ENCODE measurements at places on chromosomes 1 and 21.

DNA sequence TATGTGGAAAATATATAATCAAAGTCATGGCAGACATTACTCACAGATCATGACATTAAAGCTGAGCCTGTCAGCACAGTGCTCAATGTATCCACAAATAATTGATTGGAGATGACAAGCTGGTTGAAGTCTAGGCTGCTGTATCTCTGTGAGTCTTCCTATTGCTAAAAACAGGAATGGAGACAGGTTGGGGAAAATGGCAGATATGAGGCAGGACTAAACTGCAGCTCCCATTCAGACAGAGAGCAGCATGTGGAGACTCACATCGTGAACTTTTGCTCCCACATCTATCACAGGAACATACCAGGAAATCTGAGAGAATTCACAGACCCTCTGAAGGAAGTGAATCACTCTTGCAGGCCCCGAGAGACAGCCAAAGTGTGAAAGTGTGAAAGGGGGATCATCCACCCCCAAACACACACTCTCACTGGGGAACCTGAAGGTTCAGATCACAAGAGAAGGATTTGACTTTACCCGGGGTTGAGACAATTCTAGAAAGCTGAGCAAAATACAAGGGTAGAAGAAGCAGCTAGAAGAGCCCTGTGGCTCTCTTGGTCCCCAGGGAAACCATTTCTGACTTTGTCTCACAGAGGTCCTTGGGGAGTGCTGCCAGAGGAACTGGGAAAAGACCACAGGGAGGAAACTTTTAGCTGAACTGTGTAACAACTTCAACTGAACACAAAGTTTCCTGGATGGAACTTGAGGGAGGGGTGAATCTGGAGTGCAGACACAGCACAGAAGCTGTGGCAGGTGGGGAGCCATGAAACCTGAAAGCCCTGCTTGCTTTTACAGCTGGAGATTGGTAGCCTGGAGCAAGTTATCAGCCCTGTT is 173.4 kb downstream of the S1PR1 start:
- H3K27me3 ChIP-seq, result no peaks in the 10 kb centered on the region
- H3K4me3 ChIP-seq, result no peak overlapping the region
- H3K4me1 ChIP-seq, result peaks cover 5% of the 10 kb centered on the region
- no peak overlapping the region for H3K27ac ChIP-seq
- H3K36me3 ChIP-seq, result no peaks in the 10 kb centered on the region
- DNase-seq, result no peak

DNA sequence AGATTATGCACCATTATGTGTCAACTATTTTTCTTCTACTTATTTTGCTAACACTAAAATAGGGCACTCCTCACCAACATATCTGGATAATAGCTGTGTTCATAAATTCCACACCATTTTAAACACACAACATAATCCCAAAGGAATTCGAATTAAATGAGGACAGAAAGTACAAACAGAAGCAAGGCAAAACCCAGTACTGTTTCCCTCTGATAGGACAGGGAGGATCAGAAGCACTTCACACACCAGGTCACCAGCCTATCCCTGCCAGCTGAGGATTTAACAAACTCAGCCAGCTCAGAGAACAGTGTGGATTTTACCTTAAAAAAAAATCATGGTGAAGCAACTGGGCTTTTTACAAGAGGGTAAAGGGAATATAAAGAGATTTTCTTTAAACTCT is 20.0 kb downstream of the CRYZ start:
- H3K4me1 ChIP-seq, result peaks cover 2% of the 10 kb centered on the region
- no peak for DNase-seq
- no peak overlapping the region for H3K27ac ChIP-seq
- H3K27me3 ChIP-seq, result no peaks in the 10 kb centered on the region
- no peak overlapping the region for H3K4me3 ChIP-seq

DNA sequence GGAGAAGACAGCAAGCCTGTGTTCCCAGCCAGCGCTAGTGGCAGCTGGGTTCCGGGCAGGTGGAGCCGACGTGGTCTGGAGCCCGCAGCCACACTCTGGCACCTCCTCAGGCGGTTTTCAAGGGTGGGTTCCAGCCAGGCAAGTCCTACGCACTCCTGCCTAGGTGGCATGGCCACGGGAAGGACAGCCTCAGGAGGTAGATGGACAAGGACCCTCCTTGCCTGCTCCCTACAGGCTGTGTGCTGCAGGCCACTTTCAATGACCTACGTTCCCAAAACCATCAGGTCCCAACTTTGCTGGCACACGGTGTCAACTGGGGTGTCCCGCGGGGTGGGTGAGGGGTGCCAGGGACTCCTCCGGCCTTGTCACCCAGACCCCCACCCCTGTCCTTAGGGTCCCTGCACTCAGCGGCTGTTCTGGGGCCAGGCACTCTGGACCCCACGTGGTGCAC is 6.7 kb upstream of the PTGER3 start:
- H3K4me3 ChIP-seq, result no peak overlapping the region
- H3K4me1 ChIP-seq, result no peaks in the 10 kb centered on the region
- peak; percentile 33 for DNase-seq

GRCh38 chr1:108512239-108513043 is 47.5 kb upstream of the EEIG2 start:
- peak; percentile 70 for DNase-seq
- no peaks in the 10 kb centered on the region for H3K36me3 ChIP-seq
- H3K27me3 ChIP-seq, result no peaks in the 10 kb centered on the region
- no peak overlapping the region for H3K4me3 ChIP-seq

- H3K27me3 ChIP-seq, result no peaks in the 10 kb centered on the region
- no peak overlapping the region for H3K4me3 ChIP-seq
- no peaks in the 10 kb centered on the region for H3K36me3 ChIP-seq
- H3K27ac ChIP-seq, result no peak overlapping the region
Measured at GRCh38 chr1:229751610-229752009, 125.6 kb downstream of the URB2 start.
